ENCODE measurements at places on chromosomes 12 and 14.

GRCh38 chr12:131223171-131223761 lies 269.6 kb downstream of the ADGRD1 start:
- no peak for DNase-seq

GRCh38 chr12:123071099-123071800 lies 79.6 kb downstream of the PITPNM2 start:
- DNase-seq: no peak

- no peak for DNase-seq
These were observed 1.9 kb downstream of the SGPP1 start for GRCh38 chr14:63725786-63726460.

DNA sequence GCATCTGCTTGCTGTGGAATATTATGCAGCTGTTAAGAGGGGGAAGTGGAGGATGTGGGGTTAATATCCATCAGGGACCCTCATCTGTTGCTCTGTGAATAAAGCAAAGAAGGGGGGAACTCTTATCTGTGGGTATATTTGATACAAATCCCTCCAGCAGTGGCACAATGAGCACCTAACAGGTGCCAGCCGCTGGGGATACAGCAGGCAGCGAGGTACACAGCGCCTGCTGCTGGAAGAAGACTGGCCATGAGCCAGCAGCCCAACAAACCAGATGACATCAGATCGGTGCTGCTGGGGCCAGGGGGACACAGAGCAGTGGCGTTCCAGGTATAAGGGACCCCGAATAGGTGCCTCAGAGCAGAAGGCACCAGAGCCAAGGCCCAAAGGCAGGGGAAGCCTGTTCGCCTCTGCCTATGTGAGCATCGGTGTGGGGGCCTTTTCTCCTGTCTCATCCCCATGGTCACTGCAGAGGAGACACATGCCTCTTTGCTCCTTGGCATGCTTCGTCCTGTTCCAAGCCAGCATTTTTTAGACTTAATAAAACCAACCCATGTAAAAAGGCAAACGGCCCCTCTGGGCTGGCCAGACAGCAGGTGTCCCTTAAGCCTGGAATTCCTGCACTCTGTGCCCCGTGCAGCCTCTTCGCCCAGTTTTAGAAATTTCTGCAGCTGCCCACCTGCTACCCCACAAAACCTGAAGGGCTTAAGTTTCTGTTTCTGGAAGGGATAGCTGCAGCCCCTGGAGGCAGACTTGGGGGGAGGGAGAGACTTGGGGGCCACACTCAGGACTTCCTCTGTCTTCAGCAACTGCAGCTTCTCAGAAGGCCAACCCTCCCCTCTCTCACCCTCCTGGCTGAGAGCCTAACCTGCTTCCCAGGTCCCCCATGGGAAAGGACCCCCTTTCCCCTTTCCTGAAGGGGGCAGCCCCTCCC lies 1.6 kb upstream of the CKB start:
- no peak for DNase-seq

DNA sequence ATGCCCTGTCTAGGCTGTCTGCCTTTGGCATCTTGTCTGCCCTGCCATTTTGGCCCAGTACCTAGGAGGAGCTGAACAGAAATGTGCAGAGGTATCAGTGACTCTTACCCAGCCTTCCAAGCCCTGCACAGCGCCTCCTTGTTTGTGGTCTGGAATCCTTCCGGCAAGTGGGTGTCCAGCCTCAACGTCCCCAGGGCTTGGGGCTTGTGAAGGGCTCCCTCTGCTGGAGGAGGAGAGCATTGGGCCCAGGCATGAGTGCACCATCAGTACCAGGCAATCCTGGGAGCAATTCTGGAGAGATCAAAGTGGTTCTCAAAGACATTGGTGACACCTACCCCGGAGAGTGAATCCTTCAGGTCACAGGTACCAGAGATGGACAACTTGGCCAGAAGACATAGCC lies 2.4 kb upstream of the TCL1B start:
- DNase-seq: no peak

- no peak for DNase-seq
These were observed 46.9 kb upstream of the NOS1 start for GRCh38 chr12:117408161-117408791.

- DNase-seq: peak; percentile 86
These were observed 2.0 kb upstream of the GAPDH start for GRCh38 chr12:6532051-6532926.

- DNase-seq: no peak
These were observed 10.6 kb downstream of the FICD start for GRCh38 chr12:108525681-108526080.

GRCh38 chr14:101050901-101051490 lies 147.5 kb upstream of the RTL1 start:
- DNase-seq: no peak

DNA sequence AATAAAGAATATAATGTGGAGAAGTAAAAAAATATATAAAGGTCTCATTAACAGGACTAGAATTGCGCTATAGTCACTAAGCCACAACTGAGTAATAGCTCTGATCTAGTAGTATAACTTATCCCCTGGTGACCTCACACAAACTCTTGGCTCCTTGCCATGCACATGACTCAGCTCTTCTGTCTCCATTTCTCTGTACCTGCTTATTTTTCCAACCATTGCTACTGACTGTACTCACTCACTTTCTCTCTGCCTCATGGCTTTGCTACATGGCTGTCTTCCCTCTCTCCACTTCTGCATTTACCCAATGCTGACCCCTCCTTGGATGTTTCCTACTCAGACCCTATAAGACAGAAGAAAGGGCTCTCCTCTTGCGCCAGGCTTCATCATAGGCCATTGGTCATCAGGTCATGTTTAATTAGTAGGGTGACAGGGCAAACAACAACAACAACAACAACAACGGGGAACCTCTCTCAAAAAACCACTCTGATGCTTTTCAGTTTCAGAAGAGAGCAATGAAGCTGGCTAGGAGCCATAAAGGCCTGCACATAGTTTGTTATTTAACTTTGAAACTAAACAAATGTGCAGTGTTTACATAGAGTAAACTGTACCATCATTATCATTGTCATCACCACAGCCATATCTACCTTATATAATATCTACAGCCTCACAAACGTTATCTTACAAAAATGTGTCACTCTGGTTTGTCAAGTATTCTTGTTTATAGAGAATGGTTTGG lies 25.6 kb upstream of the KRAS start:
- DNase-seq: peak; percentile 85

DNA sequence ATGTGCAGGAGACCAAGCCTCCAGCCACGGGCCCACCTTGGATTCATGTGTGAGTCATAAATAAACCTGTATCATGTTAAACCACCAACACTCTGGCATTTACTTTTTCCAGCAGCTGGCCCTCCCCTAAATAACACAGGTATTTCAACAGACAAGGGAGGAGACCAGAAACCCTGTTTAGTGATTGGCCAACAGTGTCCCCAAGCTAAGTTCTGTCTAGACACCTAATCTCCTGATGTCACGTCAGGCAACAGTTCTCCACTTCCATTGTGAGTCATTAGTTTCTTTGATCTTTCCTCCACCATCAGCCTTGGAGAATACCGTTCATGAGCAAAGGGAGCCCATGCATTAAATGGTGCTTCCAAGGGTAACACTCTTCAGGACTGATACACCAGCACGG lies 196.9 kb downstream of the TMEM132C start:
- no peak for DNase-seq

DNA sequence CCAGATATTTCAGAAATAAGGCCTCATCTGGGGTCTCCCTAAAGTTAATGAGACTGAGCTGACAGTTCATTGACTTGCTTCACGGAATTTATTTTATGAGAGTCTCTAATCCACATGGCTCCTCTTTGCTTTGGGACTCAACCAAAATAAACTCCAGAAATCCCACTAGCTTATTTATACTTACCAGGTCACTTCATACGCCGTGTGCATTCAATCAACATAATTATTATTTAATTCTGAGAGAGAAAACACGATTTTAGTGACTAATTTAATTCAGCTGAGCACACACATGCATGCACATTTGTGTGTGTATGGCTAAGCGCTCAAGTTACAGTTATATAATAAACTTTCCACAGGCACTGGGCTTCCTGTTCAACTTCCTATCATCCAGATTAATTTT lies 333.4 kb upstream of the CCDC196 start:
- no peak for DNase-seq

- no peak for DNase-seq
These were observed 1.7 kb downstream of the TRHDE start for GRCh38 chr12:72273851-72274351.

DNA sequence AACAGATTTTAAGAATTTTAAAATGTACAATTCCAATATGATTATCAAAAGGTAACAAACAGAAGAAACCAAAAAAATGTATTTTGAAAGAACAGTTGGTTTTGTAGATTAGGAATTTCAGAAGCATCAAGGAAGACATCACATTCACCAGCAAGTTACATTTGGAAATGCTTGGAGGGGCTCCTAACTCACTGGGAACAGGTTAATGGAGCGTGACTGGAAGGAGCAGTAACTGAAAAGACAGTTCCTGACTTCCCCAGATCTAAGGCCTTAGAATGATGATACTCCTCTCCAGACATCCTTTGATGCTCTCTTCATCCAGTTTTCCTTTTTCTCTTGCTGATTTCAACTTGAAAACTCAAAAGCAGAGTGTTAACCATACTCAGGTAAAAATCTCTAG lies 220.0 kb upstream of the EGLN3 start:
- no peak for DNase-seq

GRCh38 chr12:45540661-45541341 lies 188.7 kb upstream of the ARID2 start:
- DNase-seq: no peak

GRCh38 chr12:128603573-128604115 lies 220.1 kb downstream of the SLC15A4 start:
- no peak for DNase-seq

DNA sequence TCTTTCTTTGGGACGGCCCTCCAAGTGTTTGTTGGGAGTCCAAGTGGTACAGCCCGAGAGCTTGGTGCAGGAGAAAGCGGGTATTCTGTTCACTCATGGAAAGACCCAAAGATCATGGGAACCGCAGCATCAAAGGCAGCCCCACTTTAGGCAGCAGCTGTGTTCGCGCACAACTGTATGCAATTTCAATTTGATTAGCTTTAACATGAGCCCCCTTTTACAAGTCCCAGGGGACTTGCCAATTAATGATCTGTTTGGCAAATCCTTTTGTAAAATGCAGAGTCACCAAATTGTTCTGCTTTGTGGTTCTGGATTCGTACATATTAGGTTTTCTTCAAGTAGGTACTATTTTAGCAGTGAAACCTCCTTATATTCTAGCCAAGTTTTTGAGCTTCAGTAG lies 217.7 kb downstream of the AACS start:
- no peak for DNase-seq

- DNase-seq: no peak
These were observed 13.1 kb downstream of the COPZ1 start for GRCh38 chr12:54337854-54338650.

DNA sequence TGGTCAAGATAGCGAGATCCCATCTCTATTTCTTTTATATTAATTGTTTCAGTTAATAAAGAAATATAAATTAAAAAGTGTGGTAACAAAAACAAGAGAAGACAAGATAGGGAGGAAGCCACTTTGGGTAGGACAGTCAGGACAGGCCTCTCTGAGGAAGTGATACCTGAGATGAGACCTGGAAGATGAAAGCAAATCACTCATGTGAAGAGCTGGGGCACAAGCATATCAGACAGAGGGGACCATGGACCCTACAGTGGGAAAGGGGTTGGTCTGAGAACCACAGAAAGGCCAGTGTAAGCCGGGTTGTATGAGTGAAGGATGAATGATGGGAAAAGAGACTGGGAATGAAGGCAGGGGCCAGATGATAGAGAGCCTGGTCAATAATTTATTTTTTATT lies 1.8 kb upstream of the MED6 start:
- no peak for DNase-seq

DNA sequence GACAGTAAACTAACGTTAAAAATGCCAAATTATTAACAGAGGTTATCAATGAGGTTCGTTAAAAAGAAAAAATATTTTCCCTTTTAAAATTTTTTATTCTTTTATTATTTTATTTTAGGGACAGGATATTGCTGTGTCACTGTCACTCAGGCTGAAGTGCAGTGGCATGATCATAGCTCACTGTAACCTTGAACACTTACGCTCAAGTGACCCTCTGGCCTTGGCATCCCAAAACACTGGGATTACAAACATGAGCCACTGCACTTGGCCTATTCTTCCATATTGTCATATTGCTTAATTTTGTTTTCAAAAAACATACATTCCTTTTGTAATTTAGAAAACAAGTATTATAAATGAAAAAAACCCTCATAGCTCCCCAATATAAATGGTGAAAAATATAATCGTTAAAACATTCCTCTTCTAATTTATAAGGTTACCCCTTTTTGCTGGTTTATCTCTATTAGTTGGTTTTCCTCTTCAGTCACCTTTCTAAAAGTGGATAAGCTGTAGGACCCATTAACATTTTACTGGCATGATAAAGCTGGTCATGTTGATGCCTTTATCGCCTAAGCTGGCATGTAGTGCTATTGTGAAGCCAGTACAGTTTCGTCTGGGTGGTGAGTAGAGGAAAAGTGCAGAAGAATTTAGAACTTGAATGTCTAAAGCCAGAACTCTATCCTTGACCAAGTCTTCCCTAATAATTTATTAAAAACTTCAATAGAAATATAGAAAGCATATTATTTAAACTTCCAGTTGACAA lies 27.6 kb downstream of the PDE3A start:
- DNase-seq: no peak

- no peak for DNase-seq
These were observed 33.4 kb upstream of the TMTC1 start for GRCh38 chr12:29816874-29817725.

Data from T1000 (cell line).